ENCODE measurements at places on chromosomes 4 and X.

DNA sequence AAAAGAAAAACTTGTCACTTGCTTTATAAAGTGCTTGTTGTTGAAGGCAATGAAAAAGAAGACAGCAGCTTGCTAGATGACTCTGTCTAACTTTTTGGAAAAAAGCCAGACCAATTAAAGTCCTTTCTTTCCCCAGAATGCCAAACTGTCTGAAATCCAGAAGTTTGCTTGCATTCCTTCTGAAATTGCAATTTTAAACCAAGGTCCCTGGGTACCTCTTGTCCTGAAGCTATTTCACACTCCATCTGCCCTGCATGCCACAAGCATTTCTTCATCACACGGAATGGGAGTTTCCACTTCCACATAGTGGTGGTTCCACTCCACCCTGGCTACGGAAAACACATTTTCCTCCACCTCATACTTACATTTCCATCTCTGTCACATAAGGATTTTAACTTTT lies 101.0 kb downstream of the PAPSS1 start:
- peak; percentile 94 for DNase-seq

DNA sequence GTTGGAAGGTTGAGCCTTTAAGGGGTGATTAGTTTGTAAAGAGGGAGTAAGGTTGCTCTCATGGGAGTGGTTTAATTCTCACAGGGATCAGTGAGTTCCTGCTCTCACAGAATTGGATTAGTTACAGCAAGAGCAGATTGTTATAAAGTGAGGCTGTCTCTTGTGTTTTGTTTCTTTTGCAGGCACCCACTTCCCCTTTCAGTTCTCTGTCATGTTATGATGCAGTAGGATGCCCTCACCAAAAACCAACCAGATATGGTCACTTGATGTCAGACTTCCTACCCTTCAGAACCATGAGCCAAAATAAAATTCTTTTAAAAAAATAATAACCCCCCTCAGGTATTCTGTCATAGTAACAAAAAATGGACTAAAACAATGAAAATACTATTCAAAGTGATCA lies 19.9 kb upstream of the IGSF1 start:
- DNase-seq = no peak

DNA sequence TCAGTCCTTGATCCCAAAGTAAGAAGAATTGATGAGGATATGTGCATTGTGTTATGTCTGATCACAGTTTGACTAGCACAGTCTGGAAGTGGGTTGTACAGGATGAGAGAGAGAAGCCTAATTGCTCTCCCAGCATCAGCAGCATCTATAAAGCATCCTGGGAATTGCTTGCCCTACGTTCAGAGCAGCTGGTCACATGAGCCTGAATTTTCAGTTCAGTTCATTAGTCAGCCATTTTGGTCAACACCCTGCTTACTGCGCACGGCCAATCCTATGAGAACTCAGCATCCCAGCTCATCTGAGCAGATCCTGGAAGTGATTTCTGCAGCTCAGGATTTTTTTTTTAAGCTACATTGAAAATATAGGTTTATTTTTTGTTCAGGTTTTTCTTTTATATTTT lies at the start of gene RUFY3:
RUFY3 (plus strand) TSS at position 218 of the 400 bp plus-strand sequence. CDS start 610 bp downstream, outside the sequence.
- peak; percentile 94 for DNase-seq

GRCh38 chr4:146142768-146143167 lies 32.8 kb upstream of the LSM6 start:
- no peak for DNase-seq

GRCh38 chr4:166277401-166277800 lies 404.4 kb downstream of the TLL1 start:
- peak; percentile 91 for DNase-seq

Measured in fibroblast of upper back skin (primary cell).